ENCODE measurements at places on chromosomes 13 and 19.
A peak's percentile ranks its signal among the peaks of the same experiment; 100 is the strongest.

GRCh38 chr19:39679056-39679790 lies 23.5 kb downstream of the LGALS16 start:
- DNase-seq = no peak

- DNase-seq = no peak
Measured at GRCh38 chr19:33554821-33555220, 33.2 kb upstream of the PEPD start.

DNA sequence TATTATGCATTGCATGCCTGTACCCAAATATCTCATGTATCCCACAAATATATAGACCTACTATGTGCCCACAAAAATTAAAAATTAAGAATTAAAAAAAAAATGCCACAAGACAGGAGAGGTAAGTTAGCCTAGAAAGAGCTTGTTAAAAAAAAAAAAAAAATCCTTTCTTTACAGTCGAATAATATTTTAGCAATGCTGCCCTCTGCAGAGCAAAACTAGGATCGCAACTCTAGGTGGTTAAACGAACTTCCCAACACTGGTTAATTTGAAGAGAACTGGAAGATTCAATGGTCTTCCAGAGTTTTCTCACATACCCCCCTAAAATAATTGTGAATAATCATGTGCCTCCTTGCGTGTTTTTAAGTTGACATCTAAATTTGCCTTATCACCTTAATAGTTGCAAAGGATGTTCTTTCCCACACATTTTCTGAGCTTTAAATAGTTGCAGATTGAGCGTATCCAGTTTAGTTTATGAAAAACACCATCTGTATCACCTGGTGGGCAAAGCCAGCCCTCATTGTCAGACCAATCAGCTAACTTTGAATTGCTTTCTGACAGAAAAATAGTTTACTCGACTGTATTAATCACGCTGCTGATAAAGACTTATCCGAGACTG lies 47.4 kb upstream of the RCBTB2 start:
- peak; percentile 49 for DNase-seq

DNA sequence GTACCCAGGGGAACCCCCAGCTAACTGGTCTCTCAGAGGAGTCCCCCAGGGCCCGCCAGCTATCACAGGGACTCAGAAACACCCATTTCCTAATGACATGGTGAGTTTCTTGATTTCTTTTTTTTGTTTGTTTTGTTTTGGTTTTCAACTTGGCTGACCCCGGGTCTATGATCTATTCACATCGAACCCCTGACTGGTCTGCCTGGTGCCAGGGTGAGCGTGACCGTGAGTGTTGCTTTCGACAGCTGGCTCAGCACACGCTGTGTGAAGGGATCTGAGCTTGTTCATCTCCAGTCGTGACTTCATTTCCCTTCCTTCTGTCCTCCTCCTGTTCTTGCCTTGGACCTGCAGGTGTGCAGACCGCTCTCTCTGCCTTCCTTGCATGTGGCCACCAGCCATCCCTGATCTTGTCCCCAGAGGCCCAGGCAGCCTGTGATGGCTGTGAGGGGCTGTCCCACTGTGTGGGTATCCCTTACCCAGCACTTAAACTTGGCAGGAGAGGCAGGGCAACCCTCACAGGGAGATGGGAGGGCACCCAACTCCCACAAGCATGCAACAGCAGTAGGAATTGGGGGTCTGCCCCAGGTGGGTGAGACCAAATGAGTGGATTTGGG lies 26.2 kb downstream of the TMEM161A start:
- DNase-seq = no peak

DNA sequence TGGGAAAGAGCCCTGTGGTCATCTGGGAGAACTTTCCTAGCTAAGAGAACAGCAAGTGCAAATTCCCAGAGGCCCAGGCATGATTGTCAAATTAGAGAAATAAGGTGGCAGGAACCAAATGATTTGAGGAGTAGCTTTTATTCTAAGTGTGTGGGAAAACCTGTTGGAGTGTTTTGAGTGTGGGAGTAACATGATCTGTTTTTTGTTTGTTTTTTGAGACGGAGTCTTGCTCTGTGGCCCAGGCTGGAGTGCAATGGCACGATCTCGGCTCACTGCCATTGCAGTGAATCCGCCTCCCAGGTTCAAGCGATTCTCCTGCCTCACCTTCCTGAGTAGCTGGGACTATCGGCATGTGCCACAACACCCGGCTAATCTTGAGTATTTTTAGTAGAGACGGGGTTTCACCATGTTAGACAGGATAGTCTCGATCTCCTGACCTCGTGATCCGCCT lies 2.4 kb downstream of the SAE1 start:
- no peak for DNase-seq

GRCh38 chr13:109586509-109587346 lies 199.7 kb downstream of the IRS2 start:
- no peak for DNase-seq

DNA sequence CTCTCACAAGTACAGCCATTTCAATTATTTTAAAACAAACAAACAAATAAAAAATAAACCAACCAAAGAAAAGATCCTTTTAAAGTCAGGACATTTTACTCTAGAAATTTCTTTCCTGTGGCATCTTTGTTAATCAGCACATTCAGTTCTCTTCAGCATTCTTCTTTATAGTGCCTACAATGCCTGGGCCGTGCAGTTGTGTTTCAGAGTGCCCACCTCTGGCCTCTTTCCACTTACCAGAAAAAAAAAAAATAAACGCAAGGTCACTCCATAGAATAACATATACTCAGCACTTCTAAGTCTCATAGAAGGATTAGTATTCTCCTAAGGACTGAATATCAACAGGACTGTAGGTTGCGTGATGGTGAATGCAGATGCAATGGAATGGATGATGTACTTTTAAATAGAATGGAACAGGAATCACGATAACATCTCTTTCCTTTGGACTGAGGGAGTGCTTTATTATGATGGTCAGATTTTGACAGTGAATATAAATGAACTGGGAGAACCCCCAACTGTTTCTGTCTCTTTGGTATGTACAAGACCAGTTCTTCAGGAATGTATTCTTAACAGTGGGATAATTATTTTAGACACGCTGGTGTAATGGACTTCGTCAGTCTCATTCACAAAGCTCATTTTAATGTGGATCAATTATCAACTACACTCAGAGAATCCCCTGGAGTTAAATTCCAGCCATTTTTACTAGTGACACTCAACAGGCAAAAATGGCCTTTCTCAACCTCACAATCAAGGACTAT lies 125.0 kb upstream of the NBEA start:
- DNase-seq = no peak

DNA sequence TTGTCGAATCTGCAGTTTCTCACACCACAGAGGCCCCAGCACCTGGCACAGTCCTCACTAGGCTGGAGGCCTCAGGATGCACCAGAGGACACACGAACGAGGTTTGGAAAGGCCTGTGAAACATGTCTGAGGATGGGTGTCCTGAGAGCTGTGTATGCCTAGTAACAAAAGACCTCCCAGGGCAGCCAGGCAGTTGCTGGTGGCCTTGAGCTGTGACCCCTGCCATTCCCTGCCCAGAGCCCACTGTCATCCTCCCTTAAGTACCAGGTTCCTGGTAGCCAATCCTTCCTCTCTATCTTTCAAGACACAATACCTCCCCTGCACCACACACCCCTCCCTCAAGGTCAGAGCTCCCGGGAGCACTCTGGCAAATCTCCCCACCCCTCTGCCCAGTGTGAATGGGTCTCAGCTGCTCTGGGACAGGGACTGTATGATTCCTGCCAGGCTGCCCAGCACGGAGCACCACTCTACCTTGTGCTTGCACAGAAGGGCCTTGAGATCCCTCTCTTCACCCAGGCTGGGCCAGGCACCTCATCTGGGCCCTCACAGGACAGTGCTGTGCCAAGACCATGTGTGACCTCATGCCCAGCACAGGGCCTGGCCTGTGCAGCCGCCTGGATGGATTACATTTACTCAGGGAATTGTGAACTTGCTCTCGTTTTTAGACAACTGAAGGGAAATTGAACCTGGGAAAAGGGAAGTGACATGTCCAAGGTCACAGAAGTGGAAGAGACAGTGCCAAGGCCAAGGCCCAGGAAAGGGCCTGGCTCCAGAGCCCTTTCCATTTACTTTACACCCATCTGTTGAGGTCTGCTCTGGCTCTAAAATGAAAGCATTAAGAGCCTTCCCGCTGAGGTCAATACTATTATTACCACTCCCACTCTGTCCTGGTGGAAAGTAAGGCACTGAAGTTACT lies 2.2 kb downstream of the ZNF787 start:
- DNase-seq = no peak

GRCh38 chr19:1007399-1008251 lies 7.4 kb downstream of the GRIN3B start:
- no peak for DNase-seq

DNA sequence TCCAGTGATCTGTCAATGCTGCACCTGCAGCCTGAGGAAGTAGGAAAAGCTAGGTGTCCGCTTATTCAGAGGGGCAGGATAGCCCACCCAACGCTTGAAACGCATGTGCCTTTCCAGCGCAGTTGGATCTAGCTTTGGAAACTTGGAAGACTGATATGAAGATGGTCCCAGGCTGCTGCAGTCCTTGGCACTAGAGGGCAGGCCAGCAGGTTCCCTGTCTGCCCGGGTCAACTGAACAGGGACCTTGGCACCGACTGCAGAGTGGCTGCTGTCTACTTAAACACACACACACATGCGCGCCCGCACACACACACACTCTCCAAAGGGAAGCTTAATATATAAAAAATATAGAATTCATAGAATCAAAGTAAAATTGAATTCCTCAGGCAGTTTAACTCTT lies 100.0 kb downstream of the TSHZ3 start:
- no peak for DNase-seq

DNA sequence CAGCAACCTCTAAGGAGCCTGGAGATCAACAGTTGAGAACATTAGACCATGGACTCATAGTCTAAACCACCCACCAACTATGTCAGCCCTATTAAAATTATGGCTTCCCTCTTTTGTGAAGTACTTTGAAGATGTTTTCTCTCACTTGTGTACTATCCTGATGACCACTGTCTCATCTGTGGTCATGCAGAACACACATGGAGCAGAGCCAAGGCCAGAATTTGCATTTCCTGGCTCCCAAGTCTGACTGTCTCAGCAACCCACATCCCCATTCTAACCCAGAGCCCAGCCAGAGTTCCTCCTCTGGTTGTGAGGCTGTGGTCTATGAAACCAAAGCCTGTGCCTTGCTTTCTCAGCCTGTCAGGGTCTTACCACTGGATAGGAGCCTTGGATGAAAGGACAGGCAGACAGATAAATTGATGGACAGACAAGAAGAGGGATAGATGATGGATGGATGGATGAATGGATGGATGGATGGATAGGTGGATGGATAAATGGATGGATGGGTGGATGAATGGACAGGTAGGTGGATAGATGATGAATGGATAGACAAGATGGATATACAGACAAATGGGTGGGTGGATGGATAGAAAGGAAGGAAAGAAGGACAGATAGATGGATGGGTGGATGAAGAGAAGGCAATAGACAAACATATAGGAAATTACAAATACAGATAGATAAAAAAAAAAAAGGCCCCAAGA lies 35.4 kb downstream of the ZNF557 start:
- DNase-seq = no peak

DNA sequence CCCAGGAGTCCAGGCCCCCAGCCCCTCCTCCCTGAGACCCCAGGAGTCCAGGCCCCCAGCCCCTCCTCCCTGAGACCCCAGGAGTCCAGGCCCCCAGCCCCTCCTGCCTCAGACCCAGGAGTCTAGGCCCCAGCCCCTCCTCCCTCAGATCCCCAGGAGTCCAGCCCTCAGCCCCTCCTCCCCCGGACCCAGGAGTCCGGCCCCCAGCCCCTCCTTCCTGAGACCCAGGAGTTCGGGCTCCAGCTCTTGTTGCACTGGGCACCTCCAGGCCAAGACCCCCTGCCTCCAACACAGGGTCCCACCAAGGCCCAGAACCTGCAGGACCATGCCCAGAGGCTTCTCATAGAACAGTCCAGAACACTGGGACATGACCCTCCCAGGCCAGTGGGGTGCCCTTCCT lies 3.8 kb downstream of the ERCC1 start:
- no peak for DNase-seq

GRCh38 chr19:48506138-48506733 lies 5.4 kb downstream of the LMTK3 start:
- peak; percentile 23 for DNase-seq

DNA sequence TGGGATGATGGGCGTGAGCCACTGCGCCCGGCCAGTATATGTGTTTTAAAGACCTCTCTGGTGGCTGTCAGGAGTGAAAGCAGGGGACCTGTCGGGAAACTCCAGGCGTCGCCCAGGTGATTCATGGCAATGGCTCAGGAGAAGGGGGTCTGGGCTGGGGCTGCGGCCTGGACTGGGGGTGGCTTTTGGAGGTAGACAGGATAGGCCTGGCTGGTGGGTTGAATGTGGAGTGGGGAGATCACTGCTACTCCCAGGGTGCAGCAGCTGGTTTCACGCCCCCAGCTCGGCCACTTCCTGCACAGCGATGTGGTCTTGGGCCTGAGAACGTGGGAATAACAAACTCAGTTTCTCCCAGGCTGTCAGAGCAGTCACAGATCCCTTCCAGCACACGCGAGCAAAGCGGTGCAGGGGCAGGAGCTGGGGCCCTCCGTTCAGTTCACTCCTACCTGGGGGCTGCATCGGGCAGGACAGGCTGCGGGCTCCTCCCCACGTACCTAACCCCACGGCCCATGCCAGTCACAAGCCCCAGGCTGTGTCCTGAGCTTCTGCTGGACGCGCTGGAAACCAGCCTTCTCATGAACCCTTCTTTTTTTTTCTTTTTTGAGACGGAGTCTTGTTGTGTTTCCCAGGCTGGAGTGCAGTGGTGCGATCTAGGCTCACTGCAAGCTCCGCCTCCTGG lies 18.9 kb downstream of the KDM4B start:
- no peak for DNase-seq

GRCh38 chr19:54465426-54466109 lies 2.0 kb upstream of the LENG9 start:
- no peak for DNase-seq

DNA sequence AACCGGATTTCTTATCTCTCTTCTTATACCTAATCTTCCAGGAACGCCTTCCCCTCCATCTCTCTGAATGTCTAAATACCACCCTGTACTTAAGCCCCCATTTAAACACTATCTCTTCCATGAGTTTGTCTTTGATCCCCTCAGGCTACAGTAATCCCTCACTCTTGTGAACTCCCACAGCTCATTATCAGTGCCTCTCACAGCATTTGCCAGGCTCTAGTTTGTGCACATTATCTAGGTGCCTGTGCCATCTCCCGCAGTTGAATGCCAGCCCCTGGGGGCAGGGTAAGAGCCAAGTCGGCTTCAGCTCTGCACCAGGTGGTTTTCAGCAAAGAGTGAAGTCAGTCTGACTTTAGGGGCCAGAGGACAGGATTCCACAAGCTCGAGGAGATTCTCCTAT lies 71.4 kb downstream of the FREM2 start:
- DNase-seq = no peak

- DNase-seq = no peak
Measured at GRCh38 chr19:50873056-50873455, at the start of gene KLK2. KLK2 (plus strand) TSS chr19:50873439; CDS start chr19:50873474, 35 bp downstream.

DNA sequence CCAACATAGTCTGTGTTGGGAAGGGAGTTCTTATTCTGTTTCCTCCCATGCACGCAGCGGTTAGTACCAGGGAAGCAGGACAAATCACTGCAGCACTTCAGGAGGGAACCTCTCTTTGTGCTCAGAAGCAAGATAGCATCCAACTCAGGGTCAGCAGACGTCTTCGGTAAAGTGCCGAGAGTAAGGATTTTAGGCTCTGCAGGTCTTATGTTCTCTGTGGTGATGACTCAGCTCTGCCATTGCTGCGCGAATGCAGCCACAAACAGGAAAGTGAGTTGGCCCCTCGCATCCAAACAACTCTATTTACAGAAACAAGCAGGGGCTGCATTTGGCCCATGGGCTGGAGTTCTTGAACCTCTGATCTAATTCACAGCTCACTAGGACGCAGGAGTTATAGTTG lies 122.1 kb upstream of the SPATA13 start:
- no peak for DNase-seq

GRCh38 chr13:51802631-51803418 lies 1.1 kb downstream of the DHRS12 start:
- no peak for DNase-seq

GRCh38 chr19:19740755-19741154 lies 7.8 kb upstream of the ZNF14 start:
- no peak for DNase-seq
